ENCODE measurements at places on chromosomes 2 and 18.
A peak's percentile ranks its signal among the peaks of the same experiment; 100 is the strongest.

DNA sequence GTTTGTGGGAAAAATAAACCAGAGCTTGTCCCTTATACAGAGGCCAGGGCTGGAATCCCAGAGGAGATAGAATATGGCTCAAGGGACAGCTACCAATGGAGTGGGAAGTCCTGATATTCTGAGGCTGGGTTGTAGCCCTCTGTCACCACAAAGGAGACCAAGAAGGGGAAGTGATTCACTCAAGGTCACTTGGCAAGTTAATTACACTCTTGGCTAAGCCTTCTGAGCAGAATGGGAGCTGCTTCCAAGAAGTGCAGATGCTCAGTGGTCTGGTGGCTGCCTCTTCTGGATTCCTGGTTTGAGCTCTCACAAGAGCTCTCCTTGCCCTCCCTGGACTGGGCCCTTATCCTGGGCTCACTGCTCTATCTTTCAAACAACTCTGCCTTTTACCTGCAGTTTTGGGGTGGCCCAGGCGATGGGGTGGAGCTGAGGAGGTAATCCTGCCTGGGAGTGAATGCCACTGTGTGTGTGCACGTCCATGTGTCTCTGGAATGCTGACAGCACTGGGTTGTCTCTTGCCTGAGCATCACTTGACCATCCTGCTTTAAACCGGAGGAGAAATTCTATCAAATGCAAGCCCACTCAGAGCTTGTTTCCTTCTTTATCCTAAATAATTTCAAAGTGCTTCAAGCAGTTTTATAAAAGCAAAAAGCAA lies 168.2 kb downstream of the KCNS3 start:
- no peak for DNase-seq

GRCh38 chr18:49178736-49179135 lies 228.0 kb upstream of the SMAD7 start:
- DNase-seq = no peak

- no peak for DNase-seq
Measured at GRCh38 chr2:231910771-231911170, 15.4 kb downstream of the NPPC start.

DNA sequence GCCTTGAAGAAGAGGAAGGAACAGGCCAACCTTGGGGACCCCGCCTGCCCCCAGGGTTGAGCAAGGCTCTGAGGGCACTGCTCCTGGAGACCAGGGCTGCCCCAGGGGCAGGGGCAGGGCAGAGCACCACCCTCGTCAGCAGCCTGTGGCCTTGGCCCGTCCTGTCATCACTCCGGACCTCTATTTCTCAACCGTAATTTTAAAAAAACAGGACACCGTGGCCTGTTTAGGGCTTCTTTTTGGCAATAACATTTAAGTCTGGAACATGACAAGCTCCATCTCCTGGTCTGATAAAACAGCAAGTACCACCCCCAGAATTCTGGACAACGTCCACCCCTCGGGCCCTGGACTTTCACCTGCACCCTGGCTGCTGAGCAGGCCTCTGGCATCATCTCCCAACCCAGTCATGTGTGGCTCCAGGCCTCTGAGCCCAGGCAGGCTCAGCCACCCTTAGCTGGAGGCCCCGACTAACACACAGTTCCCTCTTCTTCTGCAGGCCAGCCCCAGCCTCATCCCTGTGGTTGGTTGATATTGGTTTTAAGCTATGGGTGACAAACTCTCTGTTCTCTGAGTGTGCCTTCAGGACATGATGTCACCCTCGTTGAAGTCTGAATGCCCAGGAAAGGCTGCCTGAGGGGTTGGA lies 22.6 kb upstream of the ID2 start:
- DNase-seq = no peak

DNA sequence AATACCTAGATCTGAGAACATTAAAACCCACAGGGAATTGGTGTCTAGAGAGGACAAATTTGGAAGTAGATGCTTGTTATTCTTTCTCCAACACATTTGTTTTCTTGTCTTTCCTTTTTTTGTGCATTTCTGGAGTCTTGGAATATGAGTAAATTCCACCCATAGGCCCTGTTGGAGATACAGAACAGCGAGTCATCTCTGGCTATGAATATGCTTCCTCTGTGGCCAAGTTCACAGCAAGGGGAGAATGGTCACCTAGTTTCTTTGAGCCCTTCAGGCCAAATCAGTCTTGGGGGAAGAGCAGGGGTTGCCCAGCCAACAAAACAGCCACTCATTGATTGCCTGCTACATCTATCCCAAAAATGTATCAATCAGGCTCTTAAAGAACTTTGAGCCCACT lies 31.3 kb downstream of the SP140L start:
- DNase-seq = peak; percentile 32

DNA sequence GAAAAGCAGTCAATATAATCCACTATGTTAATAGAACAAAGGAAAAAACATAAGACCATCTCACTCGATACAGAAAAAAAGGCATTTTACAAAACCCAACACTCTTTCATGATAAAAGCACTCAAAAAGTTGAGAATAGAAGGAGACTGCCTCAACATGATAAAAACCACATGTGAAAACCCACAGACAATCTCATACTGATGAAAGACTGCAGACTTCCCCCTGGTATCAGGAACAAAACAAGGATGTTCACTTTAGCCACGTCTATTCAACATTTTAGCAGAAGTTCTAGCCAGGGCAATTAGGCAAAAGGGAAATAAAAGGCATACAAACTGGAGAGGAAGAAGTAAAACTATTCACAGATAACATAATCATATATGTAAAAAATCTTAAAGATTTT lies 285.9 kb downstream of the EIPR1 start:
- no peak for DNase-seq

DNA sequence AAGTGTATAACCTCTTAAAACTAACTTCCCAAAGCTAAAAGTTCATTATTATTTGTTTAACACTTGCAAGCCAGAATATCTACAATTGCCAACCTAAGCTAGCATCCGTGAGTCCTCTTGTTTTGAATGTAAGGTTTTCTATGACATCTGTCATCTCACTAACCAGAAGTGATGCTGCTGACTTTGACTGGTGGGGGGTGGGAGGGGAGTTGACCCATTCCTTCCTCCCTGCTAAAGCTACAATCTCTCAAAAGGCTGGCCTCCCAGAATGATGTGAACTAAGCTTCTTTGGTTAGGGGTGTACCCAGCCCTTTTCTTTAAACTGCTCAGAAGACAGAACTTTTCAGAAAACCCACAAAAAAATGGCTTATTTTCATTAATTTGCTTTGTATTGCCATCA lies 280.6 kb downstream of the ZEB2 start:
- DNase-seq = no peak

- no peak for DNase-seq
Measured at GRCh38 chr2:171791361-171791760, 102.7 kb downstream of the SLC25A12 start.

- peak; percentile 74 for DNase-seq
Measured at GRCh38 chr2:174699993-174700766, 64.1 kb downstream of the CHRNA1 start.

GRCh38 chr2:213281156-213281555 lies 3.1 kb upstream of the SPAG16 start:
- no peak for DNase-seq

- peak; percentile 74 for DNase-seq
Measured at GRCh38 chr18:49690312-49690711, 123.0 kb downstream of the ACAA2 start.

- DNase-seq = no peak
Measured at GRCh38 chr18:80029690-80030089, 4.5 kb upstream of the RBFA start.

DNA sequence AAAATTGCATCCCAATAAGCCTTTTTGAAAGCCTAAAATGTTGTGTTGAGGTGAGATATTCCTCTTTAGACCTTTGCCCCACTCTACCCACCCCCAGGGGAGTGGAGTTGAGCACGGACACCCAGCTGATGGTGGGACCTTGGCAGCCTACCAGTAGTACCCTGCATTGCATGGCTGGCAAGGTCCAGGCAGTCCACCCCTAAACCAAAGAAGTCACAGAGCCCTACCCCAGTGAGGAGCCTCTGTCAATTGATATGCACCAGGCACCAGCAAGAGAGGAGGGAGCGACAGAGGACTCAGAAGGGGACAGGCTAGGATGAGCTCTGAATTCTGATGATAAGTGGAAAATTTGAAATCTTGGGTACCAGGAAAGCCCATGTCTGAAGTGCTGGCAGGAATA lies 38.6 kb downstream of the MARCO start:
- DNase-seq = no peak

DNA sequence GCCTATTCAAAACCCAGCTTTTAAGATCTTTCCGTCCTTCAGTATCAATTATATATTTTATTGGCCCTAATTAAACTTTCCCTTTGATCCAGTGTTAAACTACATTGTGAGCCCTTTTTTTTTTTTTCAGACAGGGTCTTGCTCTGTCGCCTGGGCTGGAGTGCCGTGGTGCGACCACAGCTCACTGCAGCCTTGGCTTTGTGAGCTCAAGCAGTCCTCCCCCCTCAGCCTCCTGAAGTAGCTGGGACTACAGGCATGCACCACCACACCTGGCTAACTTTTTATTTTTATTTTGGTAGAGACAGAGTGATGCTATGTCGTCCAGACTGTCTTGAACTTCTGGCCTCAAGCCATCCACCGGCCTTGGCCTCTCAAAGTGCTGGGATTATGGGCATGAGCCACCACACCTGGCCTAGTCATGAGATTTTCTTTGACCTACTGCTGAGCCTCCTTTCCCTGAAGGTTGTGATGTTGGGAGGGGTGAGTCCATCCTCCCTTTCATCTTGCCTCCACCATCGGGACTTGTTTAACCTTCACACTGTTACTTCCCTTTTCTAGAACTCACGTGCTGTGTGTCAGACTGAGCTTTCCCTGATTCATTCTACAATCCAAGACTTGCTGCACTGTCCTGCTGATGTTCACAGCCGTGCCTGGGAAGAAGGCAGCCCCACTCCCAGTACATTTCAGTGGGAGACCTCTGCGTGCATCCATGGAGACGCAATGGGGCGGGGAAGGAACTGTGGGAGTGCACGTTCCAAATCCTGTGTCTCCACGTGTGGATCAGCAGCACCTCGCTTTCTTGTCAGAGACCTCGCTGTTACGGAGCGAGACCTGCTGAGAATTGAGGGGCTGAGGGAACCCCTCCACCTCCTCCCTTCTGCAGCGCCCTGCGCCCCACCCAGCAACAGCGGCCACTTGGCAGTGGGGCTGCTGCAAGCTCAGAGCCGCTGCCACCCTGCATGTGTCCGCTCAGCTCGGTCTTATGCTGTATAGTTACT lies 10.8 kb downstream of the OXER1 start:
- DNase-seq = no peak

- DNase-seq = no peak
Measured at GRCh38 chr2:242065426-242065825, 195.9 kb downstream of the RTP5 start.

GRCh38 chr2:235854276-235854675 lies 313.9 kb downstream of the GBX2 start:
- DNase-seq = no peak

DNA sequence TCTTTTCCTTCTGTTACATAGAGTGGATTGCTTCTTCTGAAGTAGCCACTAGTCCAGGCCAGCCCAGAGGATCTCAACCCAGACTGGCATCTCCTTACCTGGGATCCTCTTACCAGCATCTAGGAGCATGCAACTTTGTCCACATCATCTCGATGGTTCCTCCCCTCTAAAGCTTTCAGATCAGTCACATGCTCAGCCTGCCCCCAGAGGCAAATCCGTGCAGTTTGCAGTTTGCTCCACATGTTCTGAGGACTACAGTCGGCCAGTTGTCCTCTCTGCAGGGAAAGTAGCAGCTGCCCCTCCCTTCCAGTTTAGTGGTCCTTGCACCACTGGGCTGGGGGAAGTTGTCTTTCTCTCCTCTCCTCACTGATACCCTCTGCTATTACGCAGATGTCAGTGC lies 259.8 kb upstream of the APCDD1 start:
- DNase-seq = no peak

DNA sequence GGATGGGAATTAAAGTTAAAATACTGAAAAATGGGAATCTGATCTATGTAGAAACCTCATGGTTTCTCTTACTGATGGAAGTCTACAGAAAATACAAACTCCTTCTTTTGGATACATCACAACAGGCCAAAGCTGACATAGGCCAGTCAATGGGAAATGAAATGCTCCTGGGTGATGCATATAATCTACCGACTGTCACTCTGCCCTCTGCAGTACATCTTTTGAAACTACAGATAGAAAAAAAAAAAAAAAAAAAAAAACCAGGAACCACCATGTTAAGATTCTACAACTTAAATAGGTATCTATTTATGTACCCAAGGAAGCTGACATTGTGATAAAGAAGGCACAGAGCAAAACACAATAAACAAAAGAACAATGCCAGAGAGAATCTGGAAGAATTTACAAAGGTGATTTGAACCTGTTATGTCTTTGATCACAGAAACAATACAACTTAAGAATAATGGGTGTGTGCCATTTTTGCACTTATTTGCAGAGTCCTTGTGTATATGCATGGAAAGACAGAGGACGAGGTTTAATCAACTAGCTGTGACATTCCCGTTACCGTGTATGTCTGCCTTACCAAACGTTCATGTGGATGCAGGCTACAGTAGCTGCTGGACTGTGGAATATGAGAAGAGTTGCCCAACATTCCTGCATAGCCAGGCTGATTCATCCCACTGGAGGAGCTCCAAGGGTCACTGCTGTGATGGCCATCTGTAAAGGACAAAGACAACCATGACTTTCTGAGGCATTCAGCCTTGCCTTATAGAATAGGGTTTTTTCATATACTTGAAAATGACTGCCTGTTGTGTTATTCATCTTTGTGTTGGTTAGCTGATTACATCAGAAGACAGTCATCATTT lies 312.7 kb downstream of the TCF4 start:
- peak; percentile 26 for DNase-seq

- DNase-seq = no peak
Measured at GRCh38 chr2:11032396-11032795, 120.7 kb downstream of the KCNF1 start.

- no peak for DNase-seq
Measured at GRCh38 chr2:239035361-239035814, 187.5 kb downstream of the TWIST2 start.

- no peak for DNase-seq
Measured at GRCh38 chr2:164621764-164622105, 453 bp upstream of the GRB14 start.

DNA sequence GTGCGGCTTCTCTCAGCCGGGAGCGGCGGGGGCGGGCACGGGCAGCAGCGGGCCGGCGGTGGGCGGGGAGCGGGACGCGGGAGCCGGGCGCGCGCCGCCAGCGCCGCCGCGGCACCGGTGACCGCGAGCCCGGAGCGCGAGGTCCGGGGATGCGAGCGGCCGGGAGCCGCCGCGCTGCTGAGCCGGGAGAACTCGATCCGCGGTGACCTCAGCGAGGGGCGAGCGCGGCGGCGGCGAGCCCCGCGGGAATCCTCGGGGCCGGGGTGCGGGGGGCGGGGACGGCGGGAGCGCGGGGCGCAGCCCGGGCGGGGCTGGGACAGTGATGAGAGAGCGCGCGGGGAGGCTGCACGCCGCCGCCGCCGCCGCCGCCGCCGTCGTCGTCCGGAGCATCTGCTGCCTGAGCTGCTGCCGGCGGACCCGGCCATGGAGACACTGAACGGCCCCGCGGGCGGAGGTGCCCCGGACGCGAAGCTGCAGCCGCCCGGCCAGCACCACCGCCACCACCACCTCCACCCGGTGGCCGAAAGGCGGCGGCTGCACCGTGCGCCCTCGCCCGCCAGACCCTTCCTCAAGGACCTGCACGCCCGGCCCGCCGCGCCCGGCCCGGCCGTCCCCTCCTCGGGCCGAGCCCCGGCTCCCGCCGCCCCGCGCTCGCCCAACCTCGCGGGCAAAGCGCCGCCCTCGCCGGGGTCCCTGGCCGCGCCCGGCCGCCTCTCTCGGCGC lies at the start of gene MTCL1:
MTCL1 (plus strand) TSS at position 319 of the 723 bp plus-strand sequence; CDS start at position 424, 105 bp downstream.
- DNase-seq = peak; percentile 65
